Right cardiac atrium (tissue), 5 donors: ENCODE measurements at places on chromosomes 12 and 14. TPM values are rescaled to one million over a fixed set of nuclear protein-coding genes. Genes with fewer than 3 reads are reported as not detected.

KRT6B gene
- total RNA-seq = not detected

GRCh38 chr14:73997108-73997943 lies 21.8 kb downstream of the ENTPD5 start:
- no peak for DNase-seq

GRCh38 chr14:82419933-82420332 lies 886.3 kb upstream of the SEL1L start:
- DNase-seq = no peak

DNA sequence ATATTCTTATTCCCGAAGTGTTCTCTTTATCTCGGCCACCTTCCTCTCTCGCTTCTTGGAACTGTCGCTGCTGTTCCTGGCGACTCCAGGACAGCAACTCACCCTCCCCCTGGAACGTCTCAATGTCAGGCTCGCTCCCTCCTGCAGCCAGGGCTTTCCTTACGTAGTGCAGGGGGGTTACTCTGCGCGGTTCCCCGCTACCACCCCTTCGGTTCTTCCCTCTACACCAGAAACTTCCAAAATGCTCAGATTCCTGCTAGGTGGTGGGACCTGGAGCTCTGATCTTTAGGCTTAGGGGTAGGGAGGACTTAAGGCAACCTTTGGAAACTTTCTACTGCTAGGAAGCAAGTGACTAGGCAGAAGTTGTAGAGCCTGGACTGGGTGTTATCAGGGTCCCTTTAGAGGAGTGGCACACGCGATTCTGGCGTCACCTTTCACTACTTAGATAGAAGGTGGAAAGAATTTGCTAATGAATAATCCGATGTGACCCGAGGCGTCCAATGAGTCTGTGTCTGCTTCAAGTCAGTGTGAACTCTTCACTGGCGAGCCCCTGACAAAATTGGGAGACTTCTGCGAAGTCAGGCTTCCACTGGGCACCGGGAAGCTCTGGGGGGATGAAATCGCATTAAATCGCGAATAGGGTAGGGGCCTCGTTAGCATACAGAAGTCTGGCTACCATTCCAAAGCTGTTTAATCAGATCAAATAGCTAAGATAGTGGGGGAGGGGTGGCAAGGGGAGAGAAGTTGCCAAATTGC lies 900 bp upstream of the DPF3 start:
- peak; percentile 26 for DNase-seq

DNA sequence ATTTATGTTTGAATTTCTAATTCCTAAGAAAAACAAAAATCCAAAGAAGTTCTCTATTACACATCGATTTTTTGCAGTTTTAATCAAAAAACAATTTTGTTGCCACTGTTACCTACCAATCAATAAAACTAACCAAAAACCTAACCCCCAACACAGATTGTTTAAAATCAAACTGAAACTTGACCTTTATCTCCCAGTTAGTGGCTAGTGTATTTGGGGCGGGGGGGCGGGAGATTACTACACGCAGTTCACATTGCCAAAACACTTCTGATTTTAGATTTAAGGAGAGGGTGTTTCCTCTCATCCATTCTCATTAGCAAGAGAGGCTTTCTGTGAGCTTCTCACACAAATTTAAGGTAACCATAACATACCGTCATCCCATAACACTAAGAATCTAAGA lies 6.4 kb downstream of the CDC42BPB start:
- no peak for DNase-seq

GRCh38 chr12:52524241-52524897 lies 4.2 kb upstream of the KRT5 start:
- DNase-seq = no peak

- peak; percentile 69 for DNase-seq
Measured at GRCh38 chr12:6280053-6280469, 30.4 kb upstream of the PLEKHG6 start.
